Mesothelial cell of epicardium (in vitro differentiated cells): ENCODE measurements at places on chromosomes 5 and 9.

DNA sequence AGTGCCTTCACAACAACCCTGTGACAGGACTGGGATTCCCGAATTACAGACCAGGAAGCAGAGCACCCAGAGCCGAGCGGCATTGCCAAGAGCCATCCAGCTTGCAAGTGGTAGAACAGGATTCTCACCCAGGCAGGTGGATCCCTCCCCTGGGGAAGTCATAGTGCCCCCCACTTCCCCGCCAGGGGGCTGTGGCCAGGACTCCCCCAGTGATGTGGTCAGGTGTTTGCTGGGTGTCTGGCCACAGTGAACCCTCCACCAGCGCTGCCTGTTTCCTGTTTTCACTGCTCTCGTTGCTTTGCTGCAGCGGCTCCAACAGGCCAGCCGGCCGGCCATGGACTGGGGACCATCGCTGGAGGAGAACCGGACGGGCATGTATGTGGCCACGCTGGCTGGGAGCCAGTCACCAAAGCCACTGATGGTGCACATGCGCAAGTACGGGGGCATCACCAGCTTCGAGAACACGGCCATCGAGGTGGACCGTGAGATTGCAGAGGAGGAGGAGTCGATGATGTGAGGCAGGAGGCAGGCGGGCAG is 19.3 kb downstream of the SLC6A7 start:
- no peak for DNase-seq

GRCh38 chr9:116329470-116329869 is 175.9 kb downstream of the PAPPA start:
- no peak for DNase-seq

- DNase-seq: no peak
Observed at GRCh38 chr5:2110137-2110933, 227.6 kb upstream of the IRX4 start.

GRCh38 chr5:135534609-135535419 is 950 bp downstream of the NEUROG1 start:
- DNase-seq: no peak

DNA sequence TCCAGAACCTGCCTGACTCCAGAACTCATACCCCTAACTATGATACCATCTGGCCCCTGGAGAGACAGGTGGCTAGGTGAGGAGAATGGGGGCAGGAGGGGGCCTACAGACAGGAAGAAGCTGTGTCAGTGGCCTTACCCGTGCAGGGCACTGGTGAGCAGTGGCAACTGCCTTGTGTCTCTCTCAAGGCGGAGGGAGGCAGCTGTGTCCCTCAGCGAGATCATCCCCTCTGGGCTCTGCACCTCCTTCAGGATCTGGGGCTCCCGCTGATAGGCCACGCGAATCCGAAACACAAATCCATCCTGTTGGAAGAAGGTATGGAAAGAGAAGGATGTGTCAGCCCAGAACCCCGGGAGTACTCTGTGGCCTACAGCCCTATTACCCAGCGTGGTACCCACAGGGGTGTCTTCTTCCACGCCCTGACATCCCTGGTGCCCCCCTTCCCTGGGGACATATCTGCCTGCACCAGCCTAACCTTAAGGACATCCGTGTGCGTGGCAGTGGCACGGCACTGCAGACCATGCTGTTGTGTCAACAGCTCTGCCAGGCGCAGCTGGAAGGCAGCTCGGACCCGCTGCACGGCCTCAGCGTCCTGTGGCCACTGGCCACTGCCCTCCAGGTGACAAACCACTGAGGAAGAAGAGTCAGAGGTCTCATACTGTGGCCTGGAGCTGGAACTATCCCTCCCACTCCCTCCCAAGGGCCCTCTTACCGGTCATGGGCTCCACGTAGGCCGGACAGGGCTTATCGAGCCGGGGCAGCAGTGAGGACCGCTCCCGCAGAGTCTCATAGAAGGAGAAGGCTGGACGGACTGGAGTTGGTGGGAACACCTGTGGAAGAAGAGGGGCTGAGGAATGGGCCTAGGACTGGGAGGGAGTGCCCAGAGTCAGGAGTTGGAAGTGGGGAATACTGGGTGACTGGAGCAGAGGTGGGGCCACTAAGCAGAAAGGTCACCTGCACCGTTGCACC is 7.8 kb downstream of the NOL6 start:
- no peak for DNase-seq

- no peak for DNase-seq
Observed at GRCh38 chr9:111898331-111899096, 1.9 kb downstream of the UGCG start.

DNA sequence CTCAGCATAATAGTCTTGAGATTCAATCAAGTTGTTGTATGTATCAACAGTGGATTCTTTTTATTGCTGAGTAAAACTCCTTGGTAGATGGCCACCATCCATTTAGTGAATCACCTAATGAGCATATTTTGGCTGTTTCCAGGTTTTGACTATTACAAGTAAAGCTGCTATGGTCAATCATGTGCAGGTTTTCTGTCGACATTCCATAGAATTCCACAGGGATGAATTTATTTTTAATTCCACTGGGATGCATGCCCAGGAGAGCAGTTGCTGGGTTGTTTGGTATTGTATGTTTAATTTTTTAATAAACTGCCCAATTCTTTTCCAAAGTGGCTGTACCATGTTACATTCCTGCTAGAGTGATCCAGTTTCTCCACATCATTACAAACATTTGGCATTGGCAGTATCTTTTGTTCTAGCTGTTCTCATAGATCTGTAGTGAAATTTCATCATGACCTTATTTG is 10.5 kb upstream of the S1PR3 start:
- DNase-seq: no peak

DNA sequence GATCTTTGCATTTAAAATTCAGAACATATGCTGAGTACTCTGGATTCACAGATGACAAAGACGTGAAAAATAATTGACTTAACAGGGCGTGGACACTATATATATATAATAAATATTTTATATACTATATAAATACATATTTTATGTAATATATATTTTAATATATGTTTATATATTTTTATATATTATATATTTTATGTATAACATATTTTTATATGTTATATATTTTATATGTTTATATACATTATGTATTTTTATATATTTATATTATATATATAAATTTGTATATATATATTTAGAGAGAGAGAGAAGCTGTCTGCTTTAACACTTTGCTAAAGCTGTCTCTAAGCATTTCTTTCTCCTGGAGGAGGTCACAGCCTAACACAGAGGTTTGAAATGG is 113.1 kb downstream of the INIP start:
- no peak for DNase-seq

DNA sequence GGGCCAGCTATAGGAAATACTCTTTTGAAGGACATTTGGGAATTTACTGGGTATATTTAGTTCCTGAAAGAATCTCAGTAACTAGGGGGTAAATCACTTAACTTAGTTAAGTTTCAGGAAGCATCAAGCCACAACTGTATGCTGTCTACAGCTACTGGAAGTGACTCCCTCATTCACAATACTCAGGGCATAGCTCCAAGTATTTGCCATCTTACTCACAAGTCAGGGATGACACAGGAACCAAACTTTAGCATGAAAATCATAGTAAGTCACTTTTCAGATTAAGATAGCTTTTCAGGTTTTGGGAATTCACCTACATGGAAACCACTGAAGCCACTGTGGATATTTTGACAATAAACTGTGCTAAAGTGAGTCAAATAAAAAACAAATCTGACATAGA is 242.4 kb upstream of the ATP10B start:
- DNase-seq: no peak

DNA sequence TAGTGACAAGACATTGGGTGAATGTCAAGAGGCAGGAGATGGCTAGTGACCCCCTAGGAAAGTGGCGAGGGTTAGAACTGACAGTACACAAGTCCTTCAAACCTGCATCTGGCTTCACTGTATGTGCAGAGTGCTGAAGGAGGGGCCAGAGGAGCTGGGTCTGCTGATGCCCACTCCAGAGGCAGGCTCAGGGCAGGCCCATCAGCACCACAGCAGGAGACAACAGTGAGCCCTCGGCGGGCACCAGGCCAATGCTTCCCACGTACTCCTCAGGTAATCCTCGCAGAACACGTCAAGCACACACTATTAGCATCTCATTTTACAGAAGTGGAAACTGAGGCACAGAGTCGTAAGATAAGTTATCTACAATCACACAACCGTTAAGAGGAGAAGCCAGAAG is 76.1 kb upstream of the SH3PXD2B start:
- DNase-seq: no peak

- no peak for DNase-seq
Observed at GRCh38 chr5:119896826-119897536, 267.6 kb downstream of the FAM170A start.

DNA sequence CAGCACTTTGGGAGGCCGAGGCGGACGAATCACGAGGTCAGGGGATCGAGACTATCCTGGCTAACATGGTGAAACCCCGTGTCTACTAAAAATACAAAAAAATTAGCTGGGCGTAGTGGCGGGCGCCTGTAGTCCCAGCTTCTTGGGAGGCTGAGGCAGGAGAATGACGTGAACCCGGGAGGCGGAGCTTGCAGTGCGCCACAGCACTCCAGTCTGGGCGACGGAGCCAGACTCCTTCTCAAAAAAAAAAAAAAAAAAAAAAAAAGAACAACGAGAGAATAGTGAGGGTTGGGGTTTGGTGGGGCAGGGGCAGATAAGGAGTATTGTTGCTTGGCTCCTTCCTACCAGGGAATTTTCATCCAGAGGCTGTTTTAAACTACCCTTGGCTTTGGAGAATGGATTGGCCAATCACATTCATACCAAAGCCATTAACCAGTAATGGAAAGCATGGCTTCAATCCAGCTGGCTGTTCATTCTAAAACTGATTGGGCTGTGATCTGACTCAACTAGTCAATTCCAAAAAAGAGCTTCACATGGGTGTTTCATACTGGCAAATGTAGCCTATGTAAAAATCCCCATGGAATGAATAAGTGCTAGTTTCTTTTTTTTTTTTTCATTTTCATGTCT is 64.4 kb downstream of the PLCXD3 start:
- no peak for DNase-seq

DNA sequence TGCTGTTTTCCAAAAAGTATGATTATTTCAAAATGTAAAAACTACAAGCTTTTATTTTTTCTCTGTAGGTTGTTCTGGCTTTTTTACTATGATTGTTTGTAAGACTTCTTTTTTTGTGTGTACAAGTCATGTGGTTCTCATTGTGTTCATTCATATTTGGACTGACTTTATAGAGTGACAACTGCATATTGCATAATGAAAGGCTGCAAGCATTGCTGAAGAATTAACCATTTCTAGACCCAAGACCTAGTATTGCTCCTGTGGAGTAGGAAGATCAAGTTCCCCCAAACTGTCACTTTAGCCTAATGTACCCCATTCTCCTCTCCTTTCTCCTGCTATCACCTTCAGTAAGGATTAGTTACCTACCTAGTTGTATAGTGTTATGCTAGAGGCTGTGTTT is 10.0 kb downstream of the MAP1B start:
- no peak for DNase-seq

GRCh38 chr5:96904054-96904931 is 28.0 kb downstream of the ERAP2 start:
- no peak for DNase-seq

GRCh38 chr9:93464395-93464794 is 11.0 kb upstream of the FAM120AOS start:
- DNase-seq: no peak

DNA sequence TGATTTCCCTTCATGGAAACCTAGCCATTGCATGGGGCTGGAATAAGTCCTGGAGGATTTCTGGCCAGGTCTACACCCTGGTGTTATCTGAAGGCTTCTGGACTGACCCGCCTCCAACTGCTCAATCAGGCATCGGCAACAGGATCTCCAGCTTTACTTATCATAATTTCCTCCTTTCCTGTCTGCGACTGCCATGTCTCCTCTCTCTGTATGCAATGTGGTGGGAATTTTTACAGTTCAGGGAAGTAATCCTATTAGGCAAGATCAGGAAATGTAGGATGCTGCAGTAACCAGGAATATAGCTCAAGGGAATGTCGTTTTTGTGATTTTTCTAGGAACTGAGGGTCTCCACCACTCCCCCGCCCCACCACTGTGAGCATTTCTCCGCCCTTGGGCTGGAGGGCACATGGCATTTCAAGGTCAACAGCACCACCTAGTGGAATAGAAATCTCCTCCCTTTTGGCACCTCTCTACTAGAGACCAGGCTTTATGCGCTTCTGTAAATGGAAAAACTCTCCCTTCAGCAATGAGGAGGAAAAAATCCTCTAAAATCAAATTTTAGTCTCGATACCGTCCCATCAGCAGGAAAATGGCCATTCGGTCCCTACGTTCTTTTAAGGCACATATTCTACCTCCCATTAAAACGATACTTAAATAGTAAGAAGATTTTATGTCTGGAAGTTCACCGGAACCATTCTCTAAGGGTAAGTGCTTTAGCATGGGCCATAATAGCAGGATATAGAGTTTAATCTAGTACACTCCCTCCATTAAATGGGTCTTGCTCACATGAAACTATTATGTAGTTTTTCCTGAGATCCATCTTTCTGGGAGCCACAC is 93.0 kb downstream of the YTHDC2 start:
- DNase-seq: no peak

- DNase-seq: no peak
Observed at GRCh38 chr5:129172580-129172979, 78.0 kb downstream of the ISOC1 start.

DNA sequence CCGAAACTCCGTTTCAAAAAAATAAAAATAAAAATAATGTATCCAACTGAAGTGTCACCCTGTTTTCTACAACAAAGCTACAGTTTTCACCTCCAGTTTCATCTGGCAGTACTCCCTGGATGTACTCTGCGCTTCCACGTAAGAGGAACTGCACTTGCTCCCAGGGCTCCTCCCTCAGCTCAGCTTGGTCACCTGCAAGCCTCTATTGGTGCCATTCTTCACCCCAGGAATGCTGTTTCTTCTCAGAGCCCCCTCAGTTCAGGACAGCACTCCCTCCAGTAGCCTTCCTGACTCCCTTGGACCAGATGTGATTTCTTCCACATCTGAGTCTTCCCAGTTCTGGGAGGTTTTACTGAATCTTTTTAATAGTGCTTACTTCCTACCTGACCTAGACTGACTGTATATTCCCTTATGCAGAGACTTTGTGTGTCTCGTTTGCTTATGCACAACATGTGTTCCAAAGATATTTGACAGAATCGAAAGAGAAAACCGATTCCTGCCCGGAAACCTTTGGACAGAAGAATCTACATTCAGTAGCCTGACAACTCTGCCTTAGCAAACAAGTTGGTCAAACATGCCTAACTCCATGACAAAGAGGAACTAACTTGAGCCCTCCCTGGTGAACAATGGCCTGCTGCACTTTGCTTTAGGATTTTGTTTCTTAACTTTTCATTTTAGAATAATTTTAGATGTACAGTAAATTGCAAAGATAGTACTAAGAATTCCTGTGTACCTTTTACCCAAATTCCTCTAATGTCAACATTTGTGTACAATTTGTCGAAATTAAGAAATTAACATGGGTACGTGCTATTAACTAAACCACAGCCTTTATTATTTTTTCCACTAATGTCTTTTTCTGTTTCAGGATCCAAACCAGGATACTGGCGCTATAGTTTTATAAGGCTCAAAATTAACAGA is 814 bp downstream of the CCDC125 start:
- no peak for DNase-seq
